ENCODE measurements at places on chromosomes 6 and 20. TPM values are rescaled to one million over a fixed set of nuclear protein-coding genes. Genes with fewer than 3 reads are reported as not detected.

- no peak overlapping the region for H3K4me3 ChIP-seq
- DNase-seq = no peak
- H3K36me3 ChIP-seq = no peaks in the 10 kb centered on the region
These were observed 44.6 kb upstream of the NT5E start for GRCh38 chr6:85405175-85405852.

DNA sequence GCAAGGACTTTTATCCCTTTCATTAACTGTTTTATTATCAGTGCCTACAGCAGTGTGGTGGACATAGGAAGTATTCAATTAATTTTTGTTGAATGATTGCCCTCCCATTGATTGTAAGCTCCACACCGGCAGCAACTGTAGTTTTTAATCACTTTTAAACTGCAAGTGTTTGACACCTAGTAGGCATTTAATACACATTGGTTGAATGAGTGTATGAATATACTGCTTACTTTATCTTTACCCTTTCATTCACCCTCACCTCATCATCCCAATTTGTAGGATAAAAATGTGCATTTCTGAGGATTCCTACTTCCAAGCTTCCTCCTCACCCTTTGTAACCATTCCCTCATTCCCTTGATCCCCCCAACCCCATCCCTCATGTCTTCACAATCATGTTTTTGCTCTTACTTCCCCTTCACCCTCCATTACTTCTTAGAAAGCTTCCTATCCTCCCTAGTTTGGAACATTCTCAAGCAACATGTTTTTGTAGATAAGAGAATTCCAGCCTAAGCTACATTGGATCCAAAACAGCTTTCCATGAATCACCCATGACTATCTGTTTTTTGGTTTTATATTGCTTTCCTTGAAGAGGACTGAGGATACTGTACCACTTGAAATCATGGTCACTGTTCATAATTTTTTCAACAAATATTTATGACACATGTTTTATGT, 955 bp upstream of the SLC26A8 start:
- H3K36me3 ChIP-seq = no peaks in the 10 kb centered on the region
- H3K27ac ChIP-seq = no peak overlapping the region
- no peak overlapping the region for H3K4me3 ChIP-seq

DNA sequence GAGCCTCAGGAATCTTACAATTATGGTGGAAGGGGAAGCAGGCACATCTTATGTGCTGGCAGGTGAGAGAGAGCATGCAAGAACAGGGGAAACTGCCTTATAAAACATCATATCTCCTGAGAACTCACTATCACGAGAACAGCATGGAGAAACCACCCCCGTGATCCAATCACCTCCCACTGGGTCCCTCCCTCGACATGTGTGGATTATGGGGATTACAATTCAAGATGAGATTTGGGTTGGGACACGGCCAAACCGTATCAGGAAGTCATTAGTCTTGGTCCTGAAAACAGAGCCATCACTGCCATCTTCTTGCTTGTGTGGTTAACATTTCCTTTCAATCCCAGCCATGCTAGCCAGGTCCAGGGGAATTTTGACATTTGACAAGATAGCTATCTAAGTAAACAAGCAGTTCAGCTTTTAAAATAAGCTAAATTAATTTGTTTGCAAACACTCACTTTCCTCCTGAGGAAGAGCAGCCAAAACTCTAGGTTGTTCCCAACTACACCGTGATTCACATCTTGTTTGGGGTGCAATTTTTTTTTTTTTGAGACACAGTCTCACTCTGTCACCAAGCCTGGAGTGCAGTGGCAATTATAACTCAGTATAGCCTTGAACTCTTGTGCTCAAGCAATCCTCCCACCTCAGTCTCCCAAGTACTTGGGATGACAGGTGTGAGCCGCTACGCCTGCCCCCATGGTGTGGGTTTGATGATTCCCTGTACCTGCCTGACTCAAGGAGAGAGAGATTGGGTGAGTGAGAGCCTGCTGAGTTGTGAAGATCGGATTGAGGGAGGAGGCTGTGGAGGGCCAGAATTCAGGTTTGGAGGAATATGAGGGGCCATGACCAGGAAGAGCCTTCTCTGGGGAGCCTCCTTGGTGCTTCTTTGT, 13.0 kb upstream of the PPP1R14C start:
- no peaks in the 10 kb centered on the region for H3K36me3 ChIP-seq
- no peak overlapping the region for H3K4me3 ChIP-seq
- no peak overlapping the region for H3K27ac ChIP-seq
- H3K4me1 ChIP-seq = peaks cover 3% of the 10 kb centered on the region
- no peaks in the 10 kb centered on the region for H3K27me3 ChIP-seq
- no peak for DNase-seq

DNA sequence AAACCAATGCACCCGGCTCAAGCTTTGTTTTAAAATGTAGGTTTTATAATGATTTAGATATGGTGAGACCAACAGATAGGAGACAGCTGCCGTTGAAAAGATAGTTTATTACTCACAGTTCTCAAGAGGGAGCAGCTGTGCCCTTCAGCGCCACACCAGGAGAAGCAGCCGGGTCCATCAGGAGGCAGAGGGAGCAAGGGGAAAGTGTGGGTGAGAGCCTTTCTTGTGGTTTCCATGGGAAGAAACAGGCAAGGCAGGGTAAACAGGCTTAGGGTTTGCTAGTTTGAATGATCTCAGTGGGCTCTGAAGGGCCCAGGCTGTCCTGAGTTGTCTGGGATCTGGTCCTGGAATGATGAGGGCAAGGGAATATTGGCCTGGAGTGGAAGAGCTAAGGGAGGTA, 117.7 kb upstream of the PLCB4 start:
- H3K27ac ChIP-seq = no peak overlapping the region
- DNase-seq = no peak
- H3K36me3 ChIP-seq = no peaks in the 10 kb centered on the region
- no peaks in the 10 kb centered on the region for H3K4me1 ChIP-seq
- H3K27me3 ChIP-seq = no peaks in the 10 kb centered on the region
- H3K4me3 ChIP-seq = no peak overlapping the region

DNA sequence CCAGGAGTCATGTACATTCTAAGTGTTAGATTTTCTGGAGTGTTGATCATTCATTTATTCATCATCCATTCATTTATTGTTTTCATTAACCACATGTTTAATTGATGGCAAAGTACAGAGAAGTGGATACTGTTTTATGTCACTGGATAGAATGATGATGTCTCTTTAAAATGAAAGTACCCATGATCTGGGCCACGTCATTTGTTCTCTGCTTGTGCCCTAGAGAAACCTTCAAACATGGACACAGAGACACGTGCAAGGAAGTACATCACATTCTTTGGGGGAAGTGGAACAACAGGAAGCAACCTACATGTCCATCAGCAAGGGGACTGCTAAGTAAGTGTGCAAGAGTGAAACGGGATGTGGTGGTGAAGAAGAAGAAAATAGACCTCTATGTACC, 75.8 kb upstream of the TSHZ2 start:
- DNase-seq = no peak
- H3K27ac ChIP-seq = no peak overlapping the region
- no peak overlapping the region for H3K4me3 ChIP-seq
- no peaks in the 10 kb centered on the region for H3K4me1 ChIP-seq
- H3K36me3 ChIP-seq = no peaks in the 10 kb centered on the region

DNA sequence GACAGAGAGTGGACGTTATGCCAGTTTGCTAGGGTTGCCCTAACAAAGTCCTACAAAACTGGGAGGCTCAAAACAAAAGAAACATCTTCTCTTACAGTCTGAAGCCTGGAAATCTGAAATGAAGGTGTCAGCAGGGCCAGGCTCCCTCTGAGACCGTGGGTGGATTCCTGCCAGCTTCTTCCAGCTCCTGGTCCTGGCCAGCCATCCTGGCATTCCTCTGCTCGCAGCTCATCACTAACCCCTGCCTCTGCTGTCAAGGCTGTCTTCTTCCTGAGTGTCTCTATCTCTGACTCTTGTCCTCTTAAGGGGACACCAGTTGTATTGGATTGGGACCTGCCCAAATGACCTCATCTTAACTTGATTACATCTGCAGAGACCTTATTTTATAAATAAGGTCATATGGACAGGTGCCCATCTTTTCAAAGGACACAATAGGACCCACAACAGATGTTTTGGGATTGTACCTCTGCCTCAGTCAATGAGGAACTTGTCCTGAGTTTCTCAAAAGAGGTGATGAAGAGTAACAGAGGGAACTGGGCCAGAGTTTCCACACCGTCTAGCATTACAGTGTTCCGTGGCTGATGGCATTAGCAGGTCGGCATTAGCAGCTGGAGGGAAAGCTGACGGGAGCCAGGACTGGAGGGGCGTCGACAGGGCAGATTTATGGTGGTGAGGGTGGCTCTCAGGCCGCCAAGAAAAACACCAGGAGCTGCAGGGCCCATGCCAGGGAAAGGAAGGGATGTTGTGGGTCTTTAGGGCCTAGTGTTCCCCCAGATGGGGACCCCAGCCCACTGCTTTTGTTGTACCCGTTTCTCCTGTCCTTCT, 157.3 kb downstream of the TBXT start:
- H3K27me3 ChIP-seq = peaks cover 74% of the 10 kb centered on the region
- no peak overlapping the region for H3K27ac ChIP-seq
- no peak overlapping the region for H3K4me3 ChIP-seq
- H3K36me3 ChIP-seq = no peaks in the 10 kb centered on the region
- no peak for DNase-seq

- no peak overlapping the region for H3K4me3 ChIP-seq
- H3K27ac ChIP-seq = no peak overlapping the region
- H3K36me3 ChIP-seq = no peaks in the 10 kb centered on the region
- no peaks in the 10 kb centered on the region for H3K27me3 ChIP-seq
These were observed 457.8 kb downstream of the QKI start for GRCh38 chr6:163872335-163872734.

- no peak for DNase-seq
- no peaks in the 10 kb centered on the region for H3K36me3 ChIP-seq
- no peaks in the 10 kb centered on the region for H3K27me3 ChIP-seq
- no peak overlapping the region for H3K4me3 ChIP-seq
These were observed 15.6 kb downstream of the MEP1A start for GRCh38 chr6:46808806-46809205.

GRCh38 chr6:1381481-1382330, 7.7 kb upstream of the FOXF2 start:
- peak overlapping the region; percentile 76 for H3K27ac ChIP-seq
- DNase-seq = peak; percentile 82
- peaks cover 100% of the 10 kb centered on the region for H3K27me3 ChIP-seq
- H3K4me1 ChIP-seq = peaks cover 25% of the 10 kb centered on the region

DNA sequence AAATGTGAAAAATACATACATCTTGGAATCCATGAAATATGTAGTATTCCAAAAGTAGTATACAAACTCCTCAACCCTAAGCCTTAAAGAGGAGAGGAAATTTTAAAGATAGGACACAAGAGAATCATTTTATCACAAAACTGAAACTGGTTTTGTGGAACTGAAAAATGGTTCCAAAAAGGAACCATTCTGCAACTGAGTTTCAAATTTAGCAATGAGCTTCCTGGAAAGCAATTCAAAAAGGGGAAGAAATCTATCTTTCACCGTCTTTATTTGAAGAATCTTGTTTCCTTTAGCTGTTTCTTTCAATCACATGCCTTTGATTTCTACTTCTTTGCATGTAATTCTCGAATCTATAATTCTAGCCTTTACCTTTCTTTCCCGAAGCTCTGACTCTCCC, 32.2 kb upstream of the LAMP5 start:
- DNase-seq = no peak
- no peaks in the 10 kb centered on the region for H3K4me1 ChIP-seq
- H3K27ac ChIP-seq = no peak overlapping the region
- H3K36me3 ChIP-seq = no peaks in the 10 kb centered on the region
- no peaks in the 10 kb centered on the region for H3K27me3 ChIP-seq

GRCh38 chr20:57133926-57134650, 132.4 kb downstream of the BMP7 start:
- no peaks in the 10 kb centered on the region for H3K27me3 ChIP-seq
- no peaks in the 10 kb centered on the region for H3K36me3 ChIP-seq
- no peak overlapping the region for H3K27ac ChIP-seq

DNA sequence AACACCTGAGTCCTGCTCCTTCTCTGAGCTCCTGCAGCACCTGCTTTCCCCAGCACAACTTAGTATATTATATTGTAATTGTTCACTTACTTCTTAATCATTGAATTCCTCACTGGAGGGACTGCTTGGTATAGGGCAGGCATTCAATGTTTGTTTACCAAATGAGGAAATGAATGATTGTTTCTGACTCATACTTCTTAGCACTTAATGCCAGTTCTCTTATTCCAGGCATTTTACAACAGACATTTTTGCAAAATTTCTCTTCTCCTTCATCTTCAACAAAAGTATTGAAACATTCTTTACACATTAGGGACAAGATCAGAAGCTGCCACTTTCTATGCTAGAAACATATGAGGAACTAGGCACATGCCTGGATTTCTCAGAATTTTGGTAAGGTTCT, 119.4 kb downstream of the TBX18 start:
- H3K27me3 ChIP-seq = no peaks in the 10 kb centered on the region
- DNase-seq = no peak
- no peak overlapping the region for H3K4me3 ChIP-seq

DNA sequence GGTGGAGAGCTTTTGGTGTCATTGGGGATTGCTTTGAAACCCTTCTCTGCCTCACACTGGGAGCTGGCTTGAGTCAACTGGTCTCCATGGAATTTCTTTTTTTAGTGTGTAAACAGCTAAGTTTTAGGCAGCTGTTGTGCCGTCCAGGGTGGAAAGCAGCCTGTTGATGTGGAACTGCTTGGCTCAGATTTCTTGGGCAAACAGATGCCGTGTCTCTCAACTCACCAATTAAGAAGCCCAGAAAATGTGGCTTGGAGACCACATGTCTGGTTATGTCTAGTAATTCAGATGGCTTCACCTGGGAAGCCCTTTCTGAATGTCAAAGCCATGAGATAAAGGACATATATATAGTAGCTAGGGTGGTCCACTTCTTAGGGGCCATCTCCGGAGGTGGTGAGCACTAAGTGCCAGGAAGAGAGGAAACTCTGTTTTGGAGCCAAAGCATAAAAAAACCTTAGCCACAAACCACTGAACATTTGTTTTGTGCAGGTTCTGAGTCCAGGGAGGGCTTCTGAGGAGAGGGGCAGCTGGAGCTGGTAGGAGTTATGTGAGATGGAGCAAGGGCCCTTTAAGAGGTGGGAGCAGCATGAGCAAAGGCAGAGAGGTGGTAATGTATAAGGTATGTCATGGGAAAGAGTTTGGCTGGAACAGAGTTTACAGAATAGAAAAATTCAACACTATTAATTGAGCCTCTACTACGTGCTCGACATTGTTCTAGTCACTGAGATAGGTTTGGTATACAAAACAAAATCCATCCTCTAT, 31.2 kb downstream of the SRSF3 start:
- H3K4me1 ChIP-seq = peaks cover 41% of the 10 kb centered on the region
- H3K36me3 ChIP-seq = no peaks in the 10 kb centered on the region
- peak overlapping the region; percentile 58 for H3K27ac ChIP-seq
- H3K4me3 ChIP-seq = no peak overlapping the region

- H3K4me1 ChIP-seq = no peaks in the 10 kb centered on the region
- H3K27me3 ChIP-seq = no peaks in the 10 kb centered on the region
- H3K4me3 ChIP-seq = no peak overlapping the region
- no peak for DNase-seq
- no peaks in the 10 kb centered on the region for H3K36me3 ChIP-seq
These were observed 43.9 kb upstream of the CLDN20 start for GRCh38 chr6:155219858-155220301.

CST2 gene
- not detected for total RNA-seq

CAGE1 gene
- not detected for total RNA-seq

C20orf202 gene
- total RNA-seq = 0.64 TPM

SYNGAP1 gene
- 23.0 TPM for total RNA-seq

RBM12 gene
- 72.5 TPM for total RNA-seq

PTCHD4 gene
- total RNA-seq = 4.1 TPM

SNAP91 gene
- not detected for total RNA-seq

RNF182 gene
- 6.1 TPM for total RNA-seq

All from upper lobe of right lung (tissue), 1 donor.